ENCODE measurements at places on chromosomes 12 and 14.

DNA sequence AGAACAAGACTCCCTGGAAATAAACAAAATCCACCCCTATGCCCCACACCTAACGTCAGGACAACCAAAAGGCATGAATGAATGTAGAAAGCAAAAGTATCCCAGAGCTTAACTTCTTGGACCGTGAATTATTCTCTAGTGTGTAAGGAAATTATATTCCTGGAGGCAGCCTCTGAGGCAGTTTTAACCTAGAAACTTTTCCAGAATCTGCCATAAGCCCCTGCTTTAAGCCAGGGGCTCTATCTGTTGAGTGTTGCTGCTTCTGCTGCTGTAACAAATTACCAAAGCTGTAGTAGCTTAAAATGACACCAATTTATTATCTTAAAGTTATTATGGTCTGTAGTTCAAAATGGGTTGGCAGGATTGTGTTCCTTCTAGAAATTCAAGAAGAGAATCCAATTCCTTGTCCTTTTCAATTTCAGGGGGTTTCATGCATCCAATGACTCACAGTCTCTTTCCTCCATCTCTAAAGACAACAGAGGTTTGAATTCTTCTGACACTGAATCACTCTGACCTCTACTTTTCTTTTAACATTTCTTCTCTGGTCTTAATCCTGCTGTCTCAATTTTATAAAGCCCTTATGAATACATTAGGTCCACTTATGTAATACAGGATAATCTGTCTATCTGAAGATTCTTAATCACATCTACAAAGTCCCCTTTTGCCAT is 242.7 kb downstream of the ATXN7L3B start:
- no peaks in the 10 kb centered on the region for H3K36me3 ChIP-seq
- no peaks in the 10 kb centered on the region for H3K4me1 ChIP-seq
- no peaks in the 10 kb centered on the region for H3K27me3 ChIP-seq
- H3K4me3 ChIP-seq: no peak overlapping the region

DNA sequence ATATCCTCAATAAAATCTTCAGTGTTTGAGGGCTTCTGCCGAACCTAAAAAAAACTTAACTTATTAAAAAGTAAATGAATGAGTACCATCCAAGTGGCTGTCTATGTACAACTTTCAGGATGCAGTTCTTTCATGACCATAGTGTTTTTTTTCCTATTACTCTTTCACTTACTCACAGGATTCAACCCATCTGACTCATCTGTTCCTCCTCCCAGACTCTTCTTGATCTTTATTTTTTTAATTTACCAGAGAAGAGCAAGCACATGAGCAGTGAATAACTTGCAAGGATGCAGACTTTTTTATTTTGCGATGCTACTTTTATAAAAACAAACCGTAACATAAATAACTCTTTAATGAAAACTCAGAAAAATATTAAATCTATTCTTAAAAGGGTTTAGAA is 24.5 kb downstream of the RECQL start:
- H3K4me3 ChIP-seq: no peak overlapping the region
- H3K4me1 ChIP-seq: peaks cover 19% of the 10 kb centered on the region
- no peaks in the 10 kb centered on the region for H3K27me3 ChIP-seq
- H3K27ac ChIP-seq: peak overlapping the region; percentile 69
- H3K36me3 ChIP-seq: peaks cover 39% of the 10 kb centered on the region

GRCh38 chr12:116159593-116160200 is 117.8 kb downstream of the MED13L start:
- DNase-seq: no peak
- no peak overlapping the region for H3K27ac ChIP-seq
- no peak overlapping the region for H3K4me3 ChIP-seq
- H3K27me3 ChIP-seq: no peaks in the 10 kb centered on the region

DNA sequence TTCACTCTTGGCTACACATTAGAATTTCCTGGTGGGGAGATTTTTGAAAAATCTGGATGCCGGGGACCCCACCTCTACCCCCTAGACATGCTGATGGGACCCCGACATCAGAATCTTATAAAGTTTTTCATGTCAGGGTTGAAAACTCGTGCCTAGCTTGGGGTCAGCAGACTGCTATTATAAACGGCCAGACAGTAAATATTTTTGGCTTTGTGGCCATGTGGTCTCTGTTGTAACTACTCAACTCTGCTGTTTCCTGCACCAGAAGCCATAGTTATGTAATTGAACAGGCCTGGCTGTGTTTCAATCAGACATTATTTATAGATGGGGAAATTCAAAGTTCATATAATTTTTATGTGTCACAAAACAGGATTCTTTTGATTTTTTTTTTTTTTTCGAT is 41.6 kb downstream of the ACACB start:
- peaks cover 12% of the 10 kb centered on the region for H3K4me1 ChIP-seq
- H3K27ac ChIP-seq: no peak overlapping the region
- H3K27me3 ChIP-seq: no peaks in the 10 kb centered on the region
- no peak overlapping the region for H3K4me3 ChIP-seq
- H3K36me3 ChIP-seq: no peaks in the 10 kb centered on the region

DNA sequence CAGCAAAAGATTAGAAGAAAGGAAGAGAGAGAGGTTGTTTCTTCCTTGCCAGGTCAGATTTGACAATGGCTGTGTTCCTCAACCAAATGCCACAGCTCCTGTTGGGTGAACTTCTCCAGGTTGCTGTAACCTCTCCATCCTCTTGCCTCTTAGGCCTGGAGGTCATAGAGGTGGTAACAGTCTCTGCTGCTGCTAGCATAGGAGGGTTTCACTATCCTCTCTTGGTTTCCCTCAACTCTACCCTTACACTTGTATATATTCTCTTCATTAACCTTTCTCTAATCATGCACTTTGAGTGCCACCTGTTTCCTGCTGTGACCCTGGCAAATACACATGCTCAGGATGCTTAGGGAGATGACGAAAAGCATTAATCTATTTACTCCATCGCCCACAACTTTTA is 67.7 kb upstream of the HIF1A start:
- peaks cover 23% of the 10 kb centered on the region for H3K4me1 ChIP-seq
- no peaks in the 10 kb centered on the region for H3K36me3 ChIP-seq
- no peaks in the 10 kb centered on the region for H3K27me3 ChIP-seq
- no peak overlapping the region for H3K27ac ChIP-seq
- H3K4me3 ChIP-seq: no peak overlapping the region

GRCh38 chr14:73235531-73236155 is 1.7 kb upstream of the PAPLN start:
- no peak for DNase-seq
- peaks cover 60% of the 10 kb centered on the region for H3K27me3 ChIP-seq
- no peak overlapping the region for H3K4me3 ChIP-seq
- H3K36me3 ChIP-seq: no peaks in the 10 kb centered on the region
- H3K27ac ChIP-seq: no peak overlapping the region

DNA sequence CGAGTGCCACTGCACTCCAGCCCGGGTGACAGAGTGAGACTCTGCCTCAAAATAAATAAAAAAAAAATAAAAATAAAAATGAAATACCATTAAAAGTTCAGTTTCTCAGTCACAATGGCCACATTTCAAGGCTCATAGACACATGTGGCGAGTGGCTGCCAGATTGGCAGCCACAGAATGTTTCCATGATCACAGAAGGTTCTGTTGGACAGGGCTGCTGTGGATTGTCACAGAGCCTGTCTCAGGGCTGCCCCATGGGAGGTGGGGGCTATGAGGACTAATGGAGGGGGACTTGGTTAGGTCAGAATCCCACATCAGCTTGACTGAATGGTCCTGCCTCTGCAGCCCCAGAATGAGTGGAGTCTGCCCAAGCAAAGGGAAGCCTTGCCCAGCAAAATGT is 3.8 kb upstream of the PLA2G1B start:
- no peaks in the 10 kb centered on the region for H3K4me1 ChIP-seq
- H3K36me3 ChIP-seq: no peaks in the 10 kb centered on the region
- no peak for DNase-seq
- H3K27ac ChIP-seq: no peak overlapping the region

DNA sequence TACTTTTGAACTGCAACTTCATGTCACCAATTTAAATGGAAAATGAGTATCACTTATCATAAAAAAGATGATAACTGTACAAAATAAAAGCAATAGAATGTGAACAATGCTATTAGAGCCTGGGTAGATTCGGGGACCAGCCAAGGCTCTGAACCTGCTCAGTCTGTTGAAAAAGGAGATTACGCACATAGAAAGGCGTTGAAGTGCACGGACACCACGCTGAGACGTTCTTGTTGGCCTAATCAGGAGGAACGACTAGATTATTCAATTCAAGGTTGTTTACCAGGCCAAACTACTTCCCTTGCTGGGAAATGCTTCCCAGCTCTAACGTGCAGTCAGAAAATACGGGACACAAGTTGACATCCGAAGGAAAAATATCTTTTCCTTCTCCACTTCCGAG is 23.5 kb upstream of the BDKRB1 start:
- H3K36me3 ChIP-seq: no peaks in the 10 kb centered on the region
- H3K27ac ChIP-seq: no peak overlapping the region
- no peak overlapping the region for H3K4me3 ChIP-seq
- DNase-seq: no peak

- H3K36me3 ChIP-seq: no peaks in the 10 kb centered on the region
- H3K4me3 ChIP-seq: no peak overlapping the region
- no peak for DNase-seq
- no peaks in the 10 kb centered on the region for H3K27me3 ChIP-seq
- no peaks in the 10 kb centered on the region for H3K4me1 ChIP-seq
Observed at GRCh38 chr14:44112774-44113460, 394.2 kb downstream of the FSCB start.

- H3K4me3 ChIP-seq: peak overlapping the region; percentile 88
- peak; percentile 13 for DNase-seq
- H3K4me1 ChIP-seq: peaks cover 29% of the 10 kb centered on the region
- H3K36me3 ChIP-seq: peaks cover 25% of the 10 kb centered on the region
- H3K27ac ChIP-seq: peak overlapping the region; percentile 98
Observed at GRCh38 chr14:50311337-50311971, 575 bp downstream of the L2HGDH start.

GRCh38 chr12:74412606-74413230 is 124.9 kb upstream of the ATXN7L3B start:
- no peak overlapping the region for H3K4me3 ChIP-seq
- peaks cover 7% of the 10 kb centered on the region for H3K27me3 ChIP-seq
- no peaks in the 10 kb centered on the region for H3K4me1 ChIP-seq
- H3K27ac ChIP-seq: no peak overlapping the region
- no peak for DNase-seq

DNA sequence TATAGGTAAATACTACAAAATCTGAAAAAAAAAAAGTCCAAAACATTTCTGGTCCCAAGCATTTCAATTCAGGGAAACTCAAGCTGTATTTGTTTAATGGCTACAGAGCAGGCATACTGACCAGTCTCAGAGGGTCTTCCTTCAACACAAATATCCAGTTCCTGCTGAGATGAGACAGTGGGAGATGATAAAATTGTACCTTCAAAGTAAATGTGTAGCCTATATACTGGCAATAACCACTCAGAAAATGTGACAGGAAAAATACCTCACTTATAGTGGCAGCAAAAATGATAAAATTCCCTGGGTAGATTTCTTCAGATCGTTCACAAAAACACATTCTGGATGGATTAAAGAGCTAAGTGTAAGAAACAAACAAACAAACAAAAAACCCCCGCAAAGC is 102.0 kb upstream of the FUT8 start:
- H3K27me3 ChIP-seq: no peaks in the 10 kb centered on the region
- peaks cover 38% of the 10 kb centered on the region for H3K4me1 ChIP-seq
- H3K4me3 ChIP-seq: no peak overlapping the region

- H3K27me3 ChIP-seq: peaks cover 1% of the 10 kb centered on the region
- H3K4me3 ChIP-seq: no peak overlapping the region
- H3K4me1 ChIP-seq: no peaks in the 10 kb centered on the region
Observed at GRCh38 chr14:96407935-96408570, 16.1 kb downstream of the AK7 start.

DNA sequence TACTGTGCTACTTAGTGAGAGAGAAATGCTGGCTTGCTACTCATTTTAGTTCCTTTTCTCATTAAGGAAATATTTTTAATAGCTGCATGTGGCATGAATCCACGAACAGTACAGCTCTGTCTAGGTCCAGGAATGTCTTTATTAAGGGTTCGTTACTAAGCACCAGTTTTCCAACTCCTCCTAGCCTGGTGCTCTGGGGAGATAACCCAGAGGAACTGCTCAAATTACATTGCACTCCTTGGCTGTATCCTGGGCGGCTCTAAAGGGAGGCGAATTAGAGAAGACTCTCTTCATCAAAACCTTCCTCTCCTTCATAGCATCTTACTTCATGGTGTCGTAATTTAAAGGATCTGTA is 101.3 kb downstream of the PPM1A start:
- no peaks in the 10 kb centered on the region for H3K4me1 ChIP-seq
- no peak overlapping the region for H3K4me3 ChIP-seq
- H3K36me3 ChIP-seq: no peaks in the 10 kb centered on the region

- no peak overlapping the region for H3K4me3 ChIP-seq
- H3K27ac ChIP-seq: no peak overlapping the region
- DNase-seq: no peak
- H3K36me3 ChIP-seq: no peaks in the 10 kb centered on the region
- peaks cover 19% of the 10 kb centered on the region for H3K27me3 ChIP-seq
Observed at GRCh38 chr12:75759842-75760572, 248.6 kb upstream of the KRR1 start.

DNA sequence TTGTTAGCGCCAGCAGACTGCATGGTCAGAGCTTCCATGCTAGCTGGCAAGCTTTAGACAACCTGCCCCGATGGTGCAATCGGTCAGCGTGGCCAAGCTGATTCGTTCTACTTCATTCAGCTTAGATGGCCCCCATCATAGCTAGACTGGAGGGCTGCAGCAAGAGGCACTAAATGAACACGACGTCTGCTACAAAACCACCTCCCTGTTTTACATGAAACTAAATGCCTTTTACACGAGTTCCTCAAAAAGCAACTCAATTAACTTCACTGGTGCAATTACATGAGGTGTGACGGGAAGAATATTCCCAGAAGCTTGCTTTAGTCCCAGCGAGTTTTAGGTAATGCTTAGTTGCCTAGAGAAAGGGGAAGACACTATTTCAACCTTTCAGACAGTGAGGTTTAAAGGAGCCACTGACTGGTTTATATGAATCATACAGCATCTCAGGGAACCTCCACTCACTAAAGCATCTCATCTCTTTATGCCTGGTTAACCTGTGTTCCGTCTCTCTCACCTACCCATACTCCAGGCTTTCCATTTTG is 8.4 kb downstream of the NIN start:
- no peaks in the 10 kb centered on the region for H3K27me3 ChIP-seq
- DNase-seq: peak; percentile 32
- H3K4me1 ChIP-seq: peaks cover 87% of the 10 kb centered on the region
- peaks cover 41% of the 10 kb centered on the region for H3K36me3 ChIP-seq

DNA sequence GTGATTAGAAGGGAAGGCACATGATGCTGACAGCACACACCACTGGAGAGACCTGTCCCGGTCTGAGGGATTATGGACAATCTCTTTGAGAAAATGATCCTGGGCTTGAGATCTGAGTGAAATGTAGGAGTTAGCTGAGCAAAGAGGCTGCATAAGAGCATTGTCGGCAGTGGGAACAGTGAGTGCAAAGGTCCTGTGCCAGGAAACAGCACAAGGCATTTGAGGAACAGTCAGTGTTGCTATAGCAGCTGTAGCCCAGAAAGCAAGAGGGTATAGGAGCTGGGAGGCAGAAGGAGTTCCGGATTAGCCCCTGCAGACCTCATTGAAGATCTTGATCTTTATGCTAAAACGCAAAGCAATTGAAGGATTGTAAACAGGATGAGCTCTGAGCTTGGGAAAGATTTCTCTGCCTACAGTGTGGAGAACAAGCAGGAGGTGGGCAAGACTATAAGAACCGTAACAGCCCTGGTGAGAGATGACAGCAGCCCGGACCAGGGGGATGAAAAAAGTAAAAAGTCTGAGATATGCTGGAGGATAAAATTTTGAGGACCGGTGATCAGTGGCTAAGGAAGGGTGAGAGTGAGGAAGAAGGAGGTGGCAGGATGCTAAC is 28.5 kb downstream of the CFL2 start:
- no peak for DNase-seq
- no peaks in the 10 kb centered on the region for H3K36me3 ChIP-seq
- H3K27me3 ChIP-seq: peaks cover 1% of the 10 kb centered on the region
- no peak overlapping the region for H3K4me3 ChIP-seq
- H3K4me1 ChIP-seq: peaks cover 9% of the 10 kb centered on the region

Data from activated CD8-positive, alpha-beta T cell treated with anti-CD3 and anti-CD28 coated beads for 36 hours (primary cell).